ENCODE measurements at places on chromosomes 5 and 9. TPM values are rescaled to one million over a fixed set of nuclear protein-coding genes. Genes with fewer than 3 reads are reported as not detected.

CYLC2 gene
- polyA plus RNA-seq = not detected

PRDM9 gene
- not detected for polyA plus RNA-seq

IGIP gene
- 1.3 TPM for polyA plus RNA-seq

FGF10 gene
- polyA plus RNA-seq = not detected

ARL15 gene
- 24.7 TPM for polyA plus RNA-seq

IL13 gene
- not detected for polyA plus RNA-seq

FXN gene
- polyA plus RNA-seq = 14.0 TPM

- no peak for DNase-seq
Measured at GRCh38 chr9:117823576-117823975, 119.4 kb downstream of the TLR4 start.

DNA sequence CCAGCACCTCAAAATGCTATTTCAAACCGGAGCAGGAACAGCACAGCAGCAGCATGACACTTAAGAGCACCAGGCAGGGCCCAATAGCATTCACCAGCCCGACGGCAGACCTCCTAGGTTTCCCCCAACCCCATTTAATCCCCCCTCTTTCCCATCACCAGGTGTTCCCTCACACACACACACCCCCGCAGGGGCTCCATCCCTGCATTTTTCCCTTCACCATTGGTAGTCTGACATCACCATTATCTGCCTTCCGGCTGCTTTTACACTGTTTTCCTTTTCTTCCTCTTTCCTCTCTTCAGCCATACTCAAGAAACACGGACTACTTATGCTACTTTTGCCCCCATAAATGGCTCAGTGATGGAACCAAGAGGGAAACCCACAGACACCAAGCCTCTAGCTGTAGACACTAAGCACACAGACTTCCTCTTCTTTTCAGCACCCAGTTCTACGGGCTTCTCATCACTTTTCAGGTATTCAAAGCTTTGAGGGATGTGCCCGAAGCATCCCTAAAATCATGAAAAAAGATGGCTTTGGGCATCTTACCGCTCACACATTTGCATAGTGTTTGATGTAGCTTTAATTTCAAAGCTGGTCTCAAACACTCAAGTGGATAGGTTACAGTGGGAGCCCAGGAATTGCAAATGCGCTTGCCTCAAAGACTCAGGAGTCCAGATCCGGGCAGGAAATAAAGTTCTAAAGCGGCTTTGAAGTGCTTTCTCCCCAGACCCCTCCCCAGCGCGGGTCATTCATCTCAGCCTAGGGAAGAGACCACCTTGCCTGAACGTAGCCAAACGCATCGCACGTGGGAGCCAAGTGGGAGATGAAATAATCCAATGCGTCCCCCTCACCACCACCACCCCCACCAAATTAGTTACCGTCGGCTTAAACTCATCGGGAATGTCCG, 141.5 kb downstream of the TSSK1B start:
- DNase-seq = no peak

DNA sequence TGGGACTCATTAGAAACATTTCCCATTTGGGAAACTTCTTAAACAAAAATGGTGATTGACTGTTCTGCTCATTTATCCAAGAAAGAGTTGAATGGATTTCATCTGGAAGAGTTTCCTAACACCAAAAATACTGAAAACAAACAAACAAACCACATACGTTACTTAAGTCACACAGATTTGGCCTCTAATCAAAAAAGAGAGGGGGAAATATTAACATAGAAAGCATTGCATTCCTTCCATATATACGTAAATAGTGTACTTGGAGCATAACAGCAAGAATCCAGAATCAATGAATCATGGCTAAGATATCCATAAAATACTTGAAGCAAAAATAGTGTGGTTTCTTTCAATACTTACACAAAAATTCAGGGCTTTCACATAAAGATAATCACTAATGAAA, 189.8 kb upstream of the MAP3K1 start:
- DNase-seq = no peak

DNA sequence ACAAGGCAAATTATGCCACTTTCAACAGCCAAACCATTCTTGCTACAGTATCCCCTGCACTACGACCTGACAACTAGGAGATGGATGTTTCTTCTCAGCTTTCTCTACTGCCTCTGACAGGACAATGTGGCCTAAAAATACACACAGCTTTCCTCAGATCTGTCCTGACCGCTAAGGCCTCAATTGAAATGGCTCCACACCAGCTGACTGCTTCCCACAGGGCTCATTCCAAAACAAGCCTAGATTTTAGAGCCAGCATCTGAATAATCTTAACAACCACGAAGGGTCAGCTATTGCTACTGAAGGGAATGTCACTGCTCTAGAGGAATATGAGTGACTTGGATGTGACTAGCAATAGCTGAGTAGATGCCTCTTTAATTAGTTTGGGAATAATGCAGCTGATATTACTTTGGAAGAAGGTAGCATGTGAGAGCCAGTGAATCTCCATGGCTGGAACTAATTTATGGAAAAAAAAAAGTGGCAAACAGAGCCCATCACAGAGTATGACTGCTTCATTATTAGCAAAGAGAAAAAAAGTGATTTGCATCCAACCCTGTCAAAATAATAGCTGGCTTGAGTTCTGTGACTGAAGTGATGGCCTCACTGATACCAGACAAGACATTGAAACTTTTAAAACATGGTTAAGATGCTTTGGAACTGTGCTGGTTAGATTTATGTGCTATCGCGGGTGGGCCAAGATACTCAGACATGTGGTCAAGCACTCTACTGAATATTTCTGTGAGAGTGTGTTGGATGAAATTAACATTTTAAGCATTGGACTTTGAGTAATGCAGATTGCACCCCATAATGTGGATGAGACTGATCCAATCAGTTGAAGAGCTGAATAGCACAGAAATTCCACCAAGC, 450.2 kb downstream of the NR2F1-AS1 start:
- DNase-seq = no peak

- DNase-seq = peak; percentile 60
Measured at GRCh38 chr9:81410201-81410600, 279.1 kb downstream of the TLE1 start.

GRCh38 chr5:146529984-146530383, 14.0 kb upstream of the GPR151 start:
- no peak for DNase-seq

DNA sequence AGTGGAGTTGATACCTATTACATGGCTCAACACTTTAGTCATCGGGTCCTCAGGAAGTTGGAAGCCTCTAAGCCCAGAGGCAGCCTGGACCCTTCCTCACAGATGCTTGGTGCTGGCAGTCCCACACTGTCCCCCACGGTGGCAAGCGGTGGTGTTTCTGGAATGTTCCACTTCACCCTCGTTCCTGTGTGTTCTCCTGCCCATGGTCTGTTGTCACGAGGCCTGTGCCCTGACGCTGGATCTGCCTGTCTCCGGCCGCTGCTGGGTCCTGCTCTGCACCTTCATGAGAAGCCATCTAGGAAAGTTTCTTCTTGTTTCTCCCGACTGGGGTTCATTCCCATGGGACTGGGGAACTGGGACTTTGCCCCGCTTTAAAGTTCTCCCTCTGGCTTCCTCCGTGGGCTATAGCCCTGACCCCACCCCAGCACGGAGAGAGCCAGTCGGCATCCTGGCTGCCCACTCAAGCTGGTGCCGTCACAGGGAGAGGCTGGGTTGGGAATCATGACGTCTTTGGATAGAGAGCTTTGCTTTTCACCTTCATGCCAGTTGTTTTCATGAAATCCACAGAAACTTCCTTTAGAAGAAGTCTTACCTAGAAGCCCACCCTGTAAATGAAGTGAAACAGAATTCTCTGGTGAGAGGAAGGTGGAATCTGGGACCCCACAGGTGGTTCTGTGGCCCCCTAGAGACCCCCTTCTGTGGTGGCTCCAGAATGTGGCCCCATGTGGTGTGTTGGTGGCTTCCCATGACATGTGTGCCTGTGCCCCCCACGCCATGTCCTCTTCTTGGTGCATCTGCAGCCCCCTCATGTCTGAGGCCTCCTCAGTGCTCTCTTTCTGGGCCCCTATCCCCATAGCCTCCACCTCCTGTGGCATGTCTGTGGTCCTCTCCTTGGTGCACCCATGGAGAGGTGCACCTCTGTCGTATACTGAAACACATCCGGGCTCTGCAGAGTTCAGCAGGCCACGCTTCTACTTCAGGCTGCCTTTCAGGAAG, 43.8 kb downstream of the TRIP13 start:
- no peak for DNase-seq

DNA sequence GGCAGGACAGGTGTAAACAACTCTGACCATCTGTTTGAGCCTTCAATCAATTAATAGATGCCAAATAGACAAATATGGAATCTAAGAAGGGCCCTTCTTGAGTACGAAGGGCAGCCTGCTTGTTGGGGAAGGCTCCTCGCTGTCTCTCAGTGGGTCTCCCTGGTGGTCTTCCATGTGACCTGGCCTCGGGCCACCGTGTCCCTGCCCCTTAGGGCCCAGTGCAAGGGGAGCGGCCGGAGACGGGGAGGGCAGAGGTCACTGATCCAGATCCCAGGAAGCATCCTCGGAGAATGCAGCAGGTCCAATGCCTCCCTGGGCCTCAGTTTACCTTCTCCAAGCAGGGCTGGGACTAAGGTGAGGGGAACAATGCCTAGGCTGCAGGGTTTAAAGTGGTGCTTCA, 2.5 kb downstream of the DBH start:
- DNase-seq = no peak

DNA sequence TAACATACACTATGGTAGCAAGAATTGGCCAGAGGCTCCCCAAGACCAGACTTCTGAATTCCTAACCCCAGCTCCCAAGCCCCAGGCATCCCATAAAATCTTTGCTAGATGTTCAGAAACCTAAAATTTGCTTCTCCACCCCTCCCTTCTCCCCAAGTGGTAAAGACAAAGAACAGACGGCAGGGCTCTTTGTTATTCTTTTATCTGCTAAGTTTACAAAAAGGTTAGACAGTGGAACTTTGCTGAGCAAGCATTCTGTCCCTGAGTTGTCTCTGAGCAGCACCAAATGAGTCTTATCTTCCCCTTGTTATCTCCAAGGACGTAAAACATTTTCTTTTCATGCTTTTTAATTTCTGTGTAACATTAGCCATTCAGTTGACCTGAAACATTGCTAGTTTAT, 30.2 kb downstream of the TJP2 start:
- DNase-seq = no peak

DNA sequence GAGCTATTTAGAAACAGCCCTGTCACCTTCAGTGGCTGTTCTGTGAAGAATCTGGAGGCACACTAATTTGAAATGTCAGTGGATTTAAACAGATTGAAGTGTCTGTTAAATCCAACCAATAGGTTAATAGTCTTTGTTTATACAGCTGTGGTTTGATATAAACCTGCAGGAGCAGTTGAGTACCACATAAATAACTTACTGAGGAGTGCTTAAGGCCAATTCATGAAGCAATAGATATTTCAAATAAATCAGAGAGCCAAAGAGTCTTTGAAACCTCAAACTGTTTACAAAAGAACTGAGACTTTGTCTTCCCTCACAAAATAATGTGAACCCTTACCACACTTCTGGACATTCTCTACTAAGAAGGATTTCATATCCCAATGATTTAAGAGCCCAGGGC, 111.9 kb downstream of the FEM1C start:
- DNase-seq = no peak

- DNase-seq = no peak
Measured at GRCh38 chr9:117796681-117797080, 92.5 kb downstream of the TLR4 start.

GRCh38 chr9:134571946-134572917, 69.4 kb upstream of the COL5A1 start:
- DNase-seq = no peak

DNA sequence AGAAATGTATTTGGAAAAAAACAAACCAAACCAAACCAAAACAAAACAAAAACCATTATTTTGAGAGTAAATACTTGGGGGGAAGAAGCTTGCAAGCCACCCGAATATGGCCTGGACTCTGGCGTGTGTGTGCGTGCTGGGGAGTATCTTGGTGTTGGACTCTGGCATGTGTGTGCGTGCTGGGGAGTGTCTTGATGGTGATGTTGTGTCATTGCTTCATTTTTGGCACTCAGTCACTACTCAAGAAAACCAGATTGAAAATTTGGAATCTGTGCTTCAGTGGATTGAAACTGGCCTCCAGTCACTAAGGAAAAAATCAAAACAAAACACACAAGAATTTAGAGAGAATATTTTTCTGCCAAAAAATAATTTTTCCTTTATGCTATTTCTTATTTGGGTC, 76.1 kb downstream of the ARRDC3 start:
- DNase-seq = no peak

DNA sequence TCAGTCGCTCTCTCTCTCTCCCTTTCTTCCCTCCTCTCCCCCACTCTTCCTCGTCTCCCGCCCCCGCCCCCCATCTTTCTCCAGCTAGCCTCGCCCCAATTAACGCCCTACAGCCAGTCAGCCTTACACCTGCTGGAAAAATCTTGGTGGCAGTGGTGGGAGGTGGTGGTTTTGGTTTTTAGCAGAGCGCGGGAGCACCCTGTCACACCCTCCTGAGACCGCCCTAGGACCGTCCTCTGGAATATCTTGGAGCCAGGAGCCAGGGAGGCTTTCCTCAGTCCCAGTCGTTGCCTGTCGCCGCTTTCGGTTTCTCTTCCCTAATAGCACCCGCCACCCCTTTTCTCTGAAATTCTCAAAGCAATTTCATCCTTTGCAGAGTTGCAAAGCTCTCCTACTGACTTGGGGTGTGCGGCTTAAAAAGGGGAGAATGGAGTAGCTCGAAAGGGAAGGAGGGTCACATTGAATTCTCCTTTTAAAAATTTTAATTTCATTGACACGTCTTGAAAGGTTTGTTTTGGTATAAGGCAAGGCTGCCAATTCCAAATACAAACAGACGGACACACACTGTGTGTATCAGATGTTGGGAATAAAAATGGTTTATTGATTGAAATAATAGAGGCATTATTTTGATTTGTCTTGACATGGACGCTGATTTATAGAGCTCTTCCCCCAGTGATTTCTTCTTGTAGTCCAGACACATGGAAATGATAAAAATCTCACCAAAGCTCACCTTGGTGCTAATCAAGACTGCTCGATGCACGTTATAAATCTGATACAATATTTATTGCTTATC, 301.3 kb downstream of the PARP8 start:
- DNase-seq = no peak

- DNase-seq = no peak
Measured at GRCh38 chr9:16561121-16561520, 309.3 kb downstream of the BNC2 start.

DNA sequence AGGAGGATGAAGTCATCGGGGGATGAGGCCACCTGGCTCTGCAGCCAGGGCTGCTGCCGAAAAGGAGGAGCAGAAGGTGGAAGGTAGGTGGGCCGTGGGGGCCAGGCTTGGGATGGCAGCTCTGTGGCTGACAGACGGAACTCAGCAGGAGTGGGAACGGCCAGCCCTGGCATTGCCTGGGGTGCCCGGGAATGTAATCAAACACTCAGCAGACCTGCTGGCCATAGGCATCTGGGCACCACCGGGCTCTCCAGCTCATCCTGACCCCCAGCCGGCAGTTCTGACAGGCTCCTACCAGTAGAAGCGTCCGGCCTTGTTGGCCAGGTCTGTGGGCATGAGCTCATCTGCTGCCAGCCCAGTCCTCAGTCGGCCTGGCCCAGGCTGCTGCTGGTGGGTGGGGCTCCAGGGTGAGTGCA, 4.3 kb upstream of the FAT2 start:
- no peak for DNase-seq

DNA sequence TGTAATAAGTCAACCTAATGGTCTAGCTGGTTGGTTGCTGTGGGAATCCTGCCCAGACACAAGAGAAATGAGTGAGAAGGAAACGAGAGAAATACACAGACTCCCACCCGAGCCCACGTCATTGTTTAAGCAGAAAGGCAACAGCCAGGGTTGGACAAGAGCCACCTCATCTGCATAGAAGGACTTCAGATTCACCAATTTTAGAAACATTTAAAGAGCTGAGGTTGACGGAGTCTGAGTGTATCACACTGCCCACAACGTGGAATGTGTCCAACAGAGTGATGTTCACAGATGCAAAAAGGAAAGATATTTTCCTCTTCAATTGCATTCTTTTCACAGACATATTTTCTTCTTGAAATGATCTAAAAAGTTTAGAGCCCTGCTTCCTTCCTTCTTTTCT, 349.5 kb downstream of the AGTPBP1 start:
- no peak for DNase-seq

All from keratinocyte (primary cell).